H9 (cell line): ENCODE measurements at places on chromosomes 5 and 9.

DNA sequence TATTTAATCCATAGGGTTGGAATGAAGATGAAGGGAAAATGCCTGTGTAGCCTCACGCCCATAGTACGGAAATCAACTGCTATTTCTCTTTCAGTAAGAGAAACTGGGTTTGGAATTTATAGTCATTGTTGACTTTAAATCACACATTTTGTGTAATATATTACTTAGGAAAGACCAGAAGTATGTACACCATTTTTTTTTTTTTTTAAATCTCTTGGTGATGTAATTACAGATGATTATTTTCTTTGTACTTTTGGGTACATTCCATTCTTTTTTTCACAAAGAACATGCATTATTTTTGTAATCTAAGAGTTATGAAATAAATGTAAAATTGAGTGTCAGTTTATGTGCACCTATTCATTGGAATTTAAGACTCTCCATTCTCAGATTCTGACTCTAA, 45.7 kb downstream of the POC5 start:
- H3K4me3 ChIP-seq = no peak overlapping the region
- H3K27ac ChIP-seq = no peak overlapping the region
- DNase-seq = no peak
- no peaks in the 10 kb centered on the region for H3K4me1 ChIP-seq
- no peaks in the 10 kb centered on the region; the same call in 1 of the 2 replicates for H3K36me3 ChIP-seq

DNA sequence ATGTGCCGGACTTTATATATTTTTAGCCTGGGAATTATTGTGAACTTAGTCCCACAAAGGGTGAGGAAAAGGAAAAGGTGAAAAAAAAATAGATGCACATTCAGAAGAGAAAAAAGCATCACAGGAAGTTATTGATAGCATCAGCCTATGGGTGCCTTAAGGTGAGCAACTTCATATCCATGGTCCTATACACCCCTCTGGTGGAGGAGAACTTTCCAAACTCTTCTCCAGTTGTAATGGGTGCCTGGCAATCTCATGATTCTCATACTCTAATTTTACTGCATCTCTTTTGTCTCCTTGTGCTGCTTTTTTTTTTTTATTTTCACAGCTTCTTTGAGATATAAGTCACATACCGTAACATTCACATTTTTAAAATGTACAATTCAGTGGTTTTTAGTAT, 107.4 kb downstream of the JAKMIP2 start:
- H3K27ac ChIP-seq = no peak overlapping the region
- H3K4me3 ChIP-seq = no peak overlapping the region
- DNase-seq = no peak
- peaks cover 13% of the 10 kb centered on the region for H3K36me3 ChIP-seq
- no peaks in the 10 kb centered on the region for H3K27me3 ChIP-seq

DNA sequence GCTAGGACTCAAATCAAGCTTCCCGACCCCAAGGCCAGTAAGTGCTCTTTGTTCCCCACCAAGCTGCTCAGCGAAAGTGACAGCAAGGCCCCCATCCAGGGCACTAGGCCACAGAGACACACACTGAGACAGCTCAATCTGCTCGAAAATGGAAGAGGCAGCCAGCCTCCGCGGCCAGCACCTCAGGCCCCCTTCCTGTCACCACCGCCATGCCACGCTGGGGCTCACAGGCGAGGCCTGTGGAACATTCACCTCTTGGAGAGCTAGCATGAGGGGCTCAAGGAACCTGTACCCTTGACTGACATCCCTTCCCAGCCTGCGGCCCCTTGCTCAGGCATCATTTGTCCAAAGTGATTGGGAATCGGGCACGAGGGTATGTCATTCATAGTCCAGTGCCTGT, 71.4 kb downstream of the PAX5 start:
- H3K36me3 ChIP-seq = no peaks in the 10 kb centered on the region
- H3K4me1 ChIP-seq = no peaks in the 10 kb centered on the region
- H3K4me3 ChIP-seq = no peak overlapping the region
- H3K27ac ChIP-seq = no peak overlapping the region
- DNase-seq = peak; percentile 25

DNA sequence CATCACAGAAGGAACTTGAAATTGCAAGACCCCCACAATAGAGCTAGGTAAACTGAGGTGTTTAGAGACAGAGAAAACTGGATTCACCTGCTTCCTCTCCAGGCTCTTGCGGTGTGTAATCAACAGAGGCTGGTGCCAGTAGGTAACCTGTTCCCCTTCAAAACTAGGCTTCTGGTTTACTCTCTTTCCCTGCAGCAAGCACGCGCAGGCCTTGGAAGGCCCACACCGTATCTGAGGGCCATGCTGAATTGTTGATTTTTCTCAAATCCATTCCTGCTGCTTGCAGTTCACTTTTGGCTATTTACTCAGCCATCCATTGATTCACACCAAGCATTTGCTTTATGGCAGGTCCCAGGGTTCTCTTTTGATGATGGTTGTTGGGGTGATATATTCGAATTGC, 667 bp upstream of the FRRS1L start:
- H3K4me1 ChIP-seq = no peaks in the 10 kb centered on the region
- no peak for DNase-seq
- peaks cover 15% of the 10 kb centered on the region for H3K36me3 ChIP-seq
- no peak overlapping the region for H3K27ac ChIP-seq

DNA sequence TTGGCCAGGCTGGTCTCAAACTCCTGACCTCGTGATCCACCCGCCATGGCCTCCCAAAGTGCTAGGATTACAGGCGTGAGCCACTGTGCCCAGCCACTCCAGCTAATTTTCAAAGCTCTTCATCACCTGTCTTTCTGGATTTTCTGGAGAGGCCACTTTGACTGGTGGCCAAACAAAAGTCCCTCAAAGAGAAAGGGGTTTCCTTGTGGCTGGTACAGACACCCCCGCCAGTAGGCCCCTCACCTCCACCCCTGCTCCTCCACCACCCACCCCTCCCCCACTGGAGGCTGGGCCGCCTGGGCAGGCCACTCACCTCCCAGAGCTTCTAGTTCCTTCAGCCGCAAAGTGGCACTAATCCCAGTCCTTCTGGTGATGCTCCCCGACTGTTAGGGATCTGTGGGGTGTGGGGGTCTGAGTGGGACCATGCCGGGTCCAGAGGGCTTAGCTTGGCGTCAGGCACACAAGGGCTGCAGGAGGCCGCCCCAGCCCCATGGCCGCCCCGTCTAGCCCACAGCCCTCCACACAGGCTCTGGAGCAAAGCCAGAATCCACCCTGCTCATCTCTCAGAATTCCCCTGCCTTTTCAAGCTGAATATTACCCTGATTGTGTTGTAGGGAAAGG, 182.0 kb upstream of the IER5L start:
- H3K27ac ChIP-seq = no peak overlapping the region
- DNase-seq = no peak
- H3K36me3 ChIP-seq = no peaks in the 10 kb centered on the region; the same call in 2 of the 3 replicates

DNA sequence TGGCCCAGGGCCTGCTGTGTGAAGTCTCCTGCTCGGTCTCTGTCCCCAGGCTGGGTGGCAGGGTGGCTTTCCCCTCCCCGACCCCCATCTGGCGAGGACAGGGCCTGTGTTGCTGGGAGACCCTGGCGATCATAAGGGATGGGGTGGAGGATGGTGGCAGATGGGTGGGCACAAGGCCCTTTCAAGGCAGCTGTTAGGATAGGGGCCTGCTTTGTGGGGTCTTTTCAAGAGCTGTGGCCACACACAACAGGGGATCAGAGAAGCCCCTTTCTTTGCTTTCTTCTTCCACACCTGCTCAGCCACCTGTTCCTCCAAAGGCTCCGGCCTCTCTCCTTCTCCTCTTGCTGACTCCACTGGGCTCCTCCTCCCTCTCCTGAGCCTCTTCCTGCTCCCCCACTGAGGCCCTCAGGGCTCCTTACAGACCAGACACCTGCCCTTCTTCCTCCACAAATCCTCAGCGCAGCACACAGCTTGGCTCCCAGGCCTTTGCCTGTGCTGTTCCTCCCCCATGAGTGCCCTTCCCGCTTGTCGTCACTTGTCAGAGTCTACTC, 15.0 kb upstream of the NEURL1B start:
- H3K27ac ChIP-seq = no peak overlapping the region
- no peak overlapping the region; the same call in 2 of the 3 replicates for H3K4me3 ChIP-seq
- H3K4me1 ChIP-seq = peaks cover 11% of the 10 kb centered on the region; the same call in 1 of the 2 replicates
- peak; percentile 83 for DNase-seq

- H3K27ac ChIP-seq = no peak overlapping the region
- peaks cover 4% of the 10 kb centered on the region; the same call in 1 of the 2 replicates for H3K36me3 ChIP-seq
- H3K4me3 ChIP-seq = no peak overlapping the region
- 0 out of 2 replicates have a peak, but pooled peaks cover 2% of the 10 kb centered on the region for H3K4me1 ChIP-seq
These were observed 14.3 kb downstream of the CDC14B start for GRCh38 chr9:96605328-96605727.

DNA sequence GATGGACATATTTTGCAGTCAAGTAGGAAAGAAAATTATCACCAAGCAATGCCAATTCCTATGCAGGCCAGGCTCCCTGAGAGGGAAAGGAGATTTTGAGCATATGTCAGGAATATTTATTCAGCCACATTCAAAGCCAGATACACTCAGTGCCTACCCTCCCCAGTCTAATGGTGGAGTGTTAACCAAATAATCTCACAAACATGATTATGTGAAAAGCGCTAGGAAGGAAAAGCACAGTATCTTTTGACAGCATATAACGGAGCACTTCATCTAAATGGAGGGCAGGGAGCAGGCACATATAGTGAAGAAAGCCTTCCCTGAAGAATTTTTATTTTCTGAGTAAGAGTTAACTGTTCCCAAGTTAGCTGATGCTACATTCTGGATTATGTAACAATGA, 80.3 kb upstream of the SLC30A5 start:
- no peaks in the 10 kb centered on the region for H3K4me1 ChIP-seq
- H3K27ac ChIP-seq = no peak overlapping the region
- no peaks in the 10 kb centered on the region for H3K27me3 ChIP-seq
- H3K4me3 ChIP-seq = no peak overlapping the region

- H3K27ac ChIP-seq = no peak overlapping the region
- DNase-seq = peak; percentile 59
- H3K4me3 ChIP-seq = peak overlapping the region; percentile 78
- no peaks in the 10 kb centered on the region for H3K36me3 ChIP-seq
- peaks cover 5% of the 10 kb centered on the region; the same call in 1 of the 2 replicates for H3K4me1 ChIP-seq
- peaks cover 15% of the 10 kb centered on the region; the same call in 1 of the 2 replicates for H3K27me3 ChIP-seq
These were observed 647 bp downstream of the SMARCA2 start for GRCh38 chr9:2015581-2016407.

DNA sequence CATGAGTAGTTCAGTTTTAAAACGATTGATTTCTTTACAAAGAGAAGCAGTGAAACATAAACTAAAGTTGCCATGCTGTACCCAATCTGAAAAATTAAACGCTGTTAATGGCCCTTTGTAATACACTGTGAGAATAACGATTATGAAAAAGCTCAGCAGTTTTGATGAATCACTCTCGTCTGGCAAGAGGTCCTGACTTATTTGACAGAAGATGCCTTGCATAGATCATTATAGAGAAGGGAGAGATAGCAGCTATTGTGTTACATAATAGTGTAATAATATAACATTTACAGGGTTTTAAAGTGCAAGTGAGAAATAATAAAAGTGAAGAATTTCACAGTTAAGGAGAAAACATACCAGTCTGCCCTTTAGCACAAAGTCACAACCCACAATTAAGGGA, 361.5 kb upstream of the CDH10 start:
- no peak overlapping the region for H3K4me3 ChIP-seq
- H3K27ac ChIP-seq = no peak overlapping the region

DNA sequence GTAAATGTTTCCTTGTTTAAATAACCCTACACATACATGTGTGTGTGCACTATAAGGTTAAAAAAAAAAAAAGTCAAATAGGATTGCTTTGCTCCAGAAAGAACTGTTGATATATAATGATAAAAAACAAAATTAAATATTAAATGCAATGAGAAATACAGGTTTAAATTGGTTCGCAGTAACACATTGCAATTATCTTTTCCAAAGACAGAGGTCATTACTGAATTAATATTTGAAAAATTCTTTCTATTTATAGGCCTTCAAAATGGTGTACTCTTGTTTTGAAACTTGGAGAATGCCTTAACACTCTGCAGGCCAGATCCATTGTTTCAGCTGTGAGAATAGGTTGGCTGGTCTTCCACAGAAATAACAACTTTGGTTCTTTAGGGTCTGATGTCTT, 319.0 kb upstream of the NUDT12 start:
- H3K4me1 ChIP-seq = no peaks in the 10 kb centered on the region
- no peaks in the 10 kb centered on the region for H3K27me3 ChIP-seq
- H3K36me3 ChIP-seq = no peaks in the 10 kb centered on the region
- H3K4me3 ChIP-seq = no peak overlapping the region

DNA sequence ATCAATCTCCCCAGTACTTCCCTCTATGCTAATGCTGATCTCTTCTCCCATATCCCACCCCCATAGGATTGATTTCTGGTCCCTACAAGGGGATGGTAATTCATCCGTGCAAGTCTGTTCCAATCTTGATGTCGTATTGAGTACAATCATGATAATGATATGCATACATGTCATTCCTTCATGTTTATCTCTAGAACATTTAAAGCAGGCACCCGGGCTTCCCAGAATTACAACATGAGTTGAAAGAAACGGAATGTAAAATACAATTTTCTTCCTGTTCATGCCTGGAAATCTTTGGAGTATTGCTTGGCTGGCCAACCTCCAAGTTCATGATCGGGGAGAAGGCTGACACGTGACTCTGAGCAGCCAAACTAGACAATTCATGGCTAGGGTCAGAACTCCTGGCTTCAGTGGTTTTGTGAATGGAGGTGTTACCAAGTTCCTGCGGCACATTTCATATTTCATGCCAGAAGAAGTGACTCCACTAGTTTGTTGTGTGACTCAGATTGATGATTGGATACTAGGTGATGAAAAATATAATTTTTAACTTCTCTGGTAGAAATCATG, 66.6 kb downstream of the C9orf152 start:
- H3K36me3 ChIP-seq = peaks cover 24% of the 10 kb centered on the region
- no peak overlapping the region for H3K4me3 ChIP-seq
- no peaks in the 10 kb centered on the region for H3K4me1 ChIP-seq
- DNase-seq = no peak

DNA sequence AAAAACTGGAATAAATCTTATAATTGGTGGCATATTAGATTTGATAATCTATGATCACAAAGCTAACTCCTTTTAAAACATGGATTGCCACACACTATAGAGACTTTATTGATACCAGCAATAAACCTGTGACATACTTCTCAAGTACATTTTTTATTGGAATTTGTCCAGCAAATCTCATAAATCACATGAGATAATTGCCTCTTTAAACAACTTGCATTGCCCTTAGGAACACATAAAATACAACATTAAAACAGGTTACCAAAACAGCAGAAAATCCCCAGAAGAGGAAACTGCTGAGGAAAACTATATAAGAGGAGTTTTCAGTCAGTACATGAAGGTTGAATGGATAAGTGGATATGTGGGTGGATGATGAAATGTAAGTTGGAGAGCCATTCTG, 124.6 kb downstream of the SNCAIP start:
- no peak overlapping the region for H3K27ac ChIP-seq
- H3K27me3 ChIP-seq = no peaks in the 10 kb centered on the region
- H3K4me1 ChIP-seq = no peaks in the 10 kb centered on the region
- DNase-seq = no peak
- H3K4me3 ChIP-seq = no peak overlapping the region

GRCh38 chr9:133276001-133276884, 1.2 kb upstream of the ABO start:
- no peak for DNase-seq
- H3K36me3 ChIP-seq = no peaks in the 10 kb centered on the region
- peak overlapping the region; percentile 79 for H3K4me3 ChIP-seq
- no peak overlapping the region for H3K27ac ChIP-seq
- H3K4me1 ChIP-seq = no peaks in the 10 kb centered on the region
